Stimulated activated naive CD4-positive, alpha-beta T cell treated with Interleukin-2 at 50 U/mL for 16 hours (primary cell): ENCODE measurements at places on chromosomes 11 and 22.

DNA sequence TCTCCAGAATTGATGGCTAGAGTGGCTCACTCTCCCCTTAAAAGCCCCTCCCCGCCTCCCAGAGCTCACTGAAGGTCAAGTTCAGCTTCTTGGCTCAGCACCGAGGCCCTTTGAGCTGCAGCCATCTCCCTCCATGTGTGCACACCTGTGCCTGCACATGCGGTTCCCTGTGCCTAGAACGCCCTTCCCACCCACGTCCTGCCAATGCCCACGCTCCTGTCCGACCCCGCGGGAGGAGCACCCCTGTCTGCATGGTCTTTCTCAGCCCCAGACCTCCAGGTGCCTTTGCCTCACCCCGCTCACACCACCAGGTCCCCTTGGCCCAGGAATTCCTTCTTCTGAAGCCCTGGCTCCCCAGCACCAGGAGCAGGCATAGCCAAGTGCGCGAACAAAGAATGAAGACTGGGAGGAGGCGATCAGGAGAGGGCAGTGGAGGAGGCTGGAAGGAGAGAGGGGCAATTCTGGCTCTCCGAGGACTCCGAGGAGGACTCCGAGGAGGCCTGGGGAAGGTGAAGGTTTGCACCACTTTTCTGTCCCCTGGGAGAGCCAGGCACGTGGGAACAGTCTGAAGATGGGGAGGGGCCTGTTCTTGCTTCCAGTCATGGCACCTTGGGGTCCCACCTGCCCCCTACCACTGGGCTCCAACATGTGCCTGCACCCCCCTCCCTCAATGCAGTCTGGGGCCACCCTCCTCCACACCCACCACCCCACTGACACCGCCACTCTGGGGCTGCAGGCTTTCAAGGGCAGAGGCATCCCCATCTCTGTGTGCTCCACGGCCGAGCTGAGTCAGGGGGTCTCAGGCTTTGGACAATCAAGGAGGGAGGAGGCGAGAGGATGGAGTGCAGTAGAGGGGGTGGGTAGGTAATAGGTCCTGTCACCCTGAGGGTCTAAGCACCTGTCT lies 17.7 kb downstream of the IGF2 start:
- no peak for DNase-seq

DNA sequence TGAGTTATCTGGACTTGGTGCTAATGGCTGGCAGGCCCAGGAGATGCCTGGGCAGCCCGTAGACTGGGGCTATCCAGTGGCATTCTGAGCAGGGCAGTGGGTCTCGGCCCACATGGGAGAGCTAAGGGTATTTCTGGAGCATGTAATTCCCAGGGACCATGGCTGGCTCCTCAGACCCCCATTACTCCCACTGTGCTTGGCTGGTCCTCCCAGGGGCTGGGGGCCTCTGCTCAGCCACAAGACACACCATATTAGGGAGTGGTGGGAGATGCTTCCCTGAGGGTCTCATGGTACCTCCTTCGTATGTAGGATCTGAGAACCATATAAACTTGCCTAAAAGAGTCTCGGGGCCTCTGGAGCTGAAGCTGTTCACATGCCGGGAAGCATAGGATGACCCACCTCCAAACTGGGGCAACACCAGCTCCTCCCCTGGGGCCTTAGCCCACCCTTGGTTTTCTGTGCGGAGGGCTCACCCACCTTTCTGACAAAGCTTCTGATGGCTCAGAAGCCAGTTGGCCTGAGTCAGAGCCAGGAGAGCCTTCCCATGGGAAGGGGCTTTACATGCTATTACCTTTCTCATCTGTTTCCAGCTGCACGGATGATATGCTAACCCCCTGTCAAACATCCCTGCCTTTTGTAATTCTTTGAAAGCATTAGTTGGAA lies 9.5 kb upstream of the FTH1 start:
- DNase-seq: no peak

GRCh38 chr11:5933116-5933515 lies 8.9 kb upstream of the OR56A3 start:
- no peak for DNase-seq

GRCh38 chr11:35610631-35611030 lies 7.6 kb upstream of the FJX1 start:
- no peak for DNase-seq

- no peak for DNase-seq
Measured at GRCh38 chr11:2097356-2097997, 41.7 kb downstream of the IGF2 start.

GRCh38 chr22:33687464-33687863 lies 232.8 kb downstream of the LARGE1 start:
- DNase-seq: no peak

DNA sequence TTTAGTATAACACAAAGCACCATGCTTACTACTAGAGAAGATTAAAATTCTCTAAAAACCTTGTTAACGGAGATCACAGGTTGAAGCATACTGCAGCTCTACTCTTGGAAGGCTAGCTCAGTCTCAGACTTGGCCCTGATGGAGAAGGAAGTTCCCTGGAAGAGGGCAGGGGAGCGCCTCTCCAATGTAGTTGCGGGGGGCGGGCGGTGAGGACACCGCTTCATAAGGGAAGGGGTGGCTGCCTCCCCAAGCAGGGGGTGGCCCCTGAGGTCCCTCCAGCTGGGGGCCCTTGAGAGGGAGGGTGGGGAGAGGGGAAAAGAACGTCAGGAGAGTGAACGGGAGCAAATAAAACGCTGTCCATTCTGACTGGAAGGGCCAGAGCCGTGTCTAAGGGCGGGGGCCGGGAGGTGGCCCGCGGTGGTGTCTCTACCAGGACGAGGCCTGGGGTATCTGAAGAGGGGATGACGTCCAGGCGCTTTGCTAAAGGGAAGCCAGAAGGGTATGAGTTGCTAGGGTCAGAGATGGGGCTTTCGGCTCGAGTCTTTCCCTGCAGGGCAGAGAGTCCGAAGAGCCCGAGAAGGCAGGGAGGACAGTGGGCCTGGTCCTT lies 553 bp upstream of the USP47 start:
- no peak for DNase-seq

DNA sequence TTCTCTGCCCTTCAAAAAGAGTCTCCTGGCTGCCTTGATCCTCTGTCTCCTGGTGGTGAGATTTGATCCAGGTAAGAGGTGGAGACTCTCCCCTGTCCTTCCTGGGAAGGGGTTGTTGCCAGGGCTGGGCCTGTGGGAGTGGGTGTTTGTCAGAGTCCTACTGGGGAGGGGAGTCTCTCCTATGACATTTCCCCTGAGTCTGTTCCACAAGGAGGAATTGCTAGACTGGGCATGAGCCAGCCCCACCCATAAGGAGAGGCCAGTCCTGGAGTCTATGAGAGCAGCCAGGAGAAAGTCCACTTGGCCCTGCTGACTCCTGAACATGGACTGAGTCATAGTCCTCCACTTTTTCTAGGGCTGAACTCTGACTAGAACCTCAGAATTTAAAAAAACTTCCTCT lies 7.4 kb downstream of the PEX26 start:
- DNase-seq: no peak

- DNase-seq: no peak
Measured at GRCh38 chr11:107139396-107139795, 121.1 kb upstream of the GUCY1A2 start.

- DNase-seq: no peak
Measured at GRCh38 chr11:12827929-12828812, 153.9 kb downstream of the TEAD1 start.

DNA sequence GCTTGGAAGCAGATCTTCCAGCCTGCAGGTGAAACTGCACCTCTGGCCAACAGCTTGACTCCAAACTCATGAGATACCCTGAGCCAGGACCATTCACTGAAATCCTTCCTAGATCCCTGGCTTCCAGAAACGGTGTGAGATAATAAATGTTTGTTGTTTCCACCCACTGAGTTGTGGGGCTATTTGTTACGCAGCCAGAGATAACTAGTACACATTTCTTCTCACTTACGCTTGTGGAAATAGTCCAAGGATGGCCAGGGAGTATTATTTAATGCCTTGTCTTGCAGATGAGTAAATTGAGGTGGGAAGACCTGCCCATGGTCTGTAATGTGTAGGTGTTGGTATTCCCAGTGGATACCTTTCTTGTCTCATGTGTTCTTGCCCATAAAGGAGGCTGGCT lies 76.0 kb upstream of the CRYBB3 start:
- DNase-seq: no peak

GRCh38 chr11:104090767-104091166 lies 54.3 kb downstream of the DDI1 start:
- no peak for DNase-seq

DNA sequence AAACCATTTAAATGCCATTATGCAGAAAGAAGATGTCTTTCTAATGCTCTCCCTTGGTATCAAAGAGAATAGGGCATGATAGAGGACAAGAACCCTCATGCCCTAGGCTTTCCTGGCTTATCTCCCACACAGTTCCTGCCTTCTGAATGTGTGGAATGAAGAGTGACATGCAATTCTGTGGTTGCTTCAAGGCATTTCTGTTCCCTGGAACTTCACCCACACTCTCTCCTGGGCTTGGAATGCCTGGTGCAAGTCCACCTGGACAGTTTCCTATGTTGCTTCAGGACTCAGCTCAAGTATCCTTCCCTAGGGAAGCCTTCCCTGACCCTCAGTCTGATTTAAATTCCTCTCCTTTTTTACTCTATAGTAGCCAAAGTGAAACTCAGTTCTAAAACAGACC lies 53.8 kb upstream of the DRD2 start:
- DNase-seq: no peak

DNA sequence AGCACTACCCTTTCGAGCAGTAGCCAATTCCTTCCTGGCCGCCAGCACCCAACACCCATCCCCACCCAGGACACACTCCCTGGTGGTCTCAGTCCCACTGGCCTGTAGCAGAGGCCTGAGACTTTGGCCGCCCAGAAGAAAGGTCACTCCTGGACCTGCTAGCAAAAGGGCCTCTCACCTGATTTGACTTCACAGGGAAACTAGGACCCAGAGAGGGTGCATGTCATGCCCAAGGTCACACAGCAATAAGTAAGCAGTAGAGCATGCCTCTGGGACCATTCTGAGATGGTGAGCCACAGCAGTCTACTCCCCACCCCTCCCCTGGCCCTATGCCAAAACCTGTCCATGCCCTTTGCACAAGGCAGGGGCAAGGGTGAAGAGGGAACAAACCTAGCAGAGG lies 7.3 kb downstream of the ARRB1 start:
- DNase-seq: no peak

DNA sequence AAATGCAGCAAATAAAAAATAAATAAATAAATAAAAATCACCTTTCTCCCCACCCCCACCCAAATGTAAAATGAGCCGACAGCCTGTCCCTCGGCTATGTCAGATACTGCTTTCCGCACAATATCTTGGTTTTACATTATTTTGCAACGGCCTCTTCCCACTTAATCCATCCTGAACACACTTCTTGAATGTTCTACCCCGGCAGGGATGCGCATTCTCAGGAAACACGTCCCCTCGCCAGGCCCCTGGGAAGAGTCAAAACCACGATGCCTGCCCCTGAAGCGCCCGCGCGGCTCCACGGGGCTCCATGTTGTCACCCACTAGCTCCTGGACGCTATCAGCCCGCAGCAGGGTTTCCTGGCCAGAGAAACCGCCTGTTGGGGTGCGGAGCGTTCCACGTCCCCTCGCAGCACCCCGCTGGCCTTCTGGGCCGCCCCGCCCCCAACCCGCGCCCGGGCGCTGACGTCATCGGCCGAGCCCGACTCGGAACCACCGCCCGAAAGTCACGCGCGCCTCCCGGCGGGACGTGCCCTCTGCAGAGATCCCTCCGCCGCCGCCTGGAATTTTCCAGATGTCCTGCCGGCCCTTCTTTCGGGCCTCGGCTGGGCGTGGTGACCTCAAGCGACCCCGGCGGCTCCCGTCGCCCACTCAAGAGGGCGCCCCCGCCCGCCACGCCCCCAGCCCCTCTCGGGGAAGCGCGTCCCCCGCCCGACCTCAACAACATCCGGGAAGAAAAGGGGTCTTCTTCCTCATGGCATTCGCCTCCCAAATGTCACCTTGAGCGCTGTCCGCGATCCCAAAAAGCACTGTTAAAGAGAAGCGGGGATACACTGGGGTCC lies 585 bp upstream of the NEAT1 start:
- DNase-seq: peak; percentile 93

- DNase-seq: no peak
Measured at GRCh38 chr11:57874981-57875380, 113.4 kb downstream of the CTNND1 start.

GRCh38 chr11:6650980-6651379 lies 4.6 kb downstream of the DCHS1 start:
- DNase-seq: no peak

DNA sequence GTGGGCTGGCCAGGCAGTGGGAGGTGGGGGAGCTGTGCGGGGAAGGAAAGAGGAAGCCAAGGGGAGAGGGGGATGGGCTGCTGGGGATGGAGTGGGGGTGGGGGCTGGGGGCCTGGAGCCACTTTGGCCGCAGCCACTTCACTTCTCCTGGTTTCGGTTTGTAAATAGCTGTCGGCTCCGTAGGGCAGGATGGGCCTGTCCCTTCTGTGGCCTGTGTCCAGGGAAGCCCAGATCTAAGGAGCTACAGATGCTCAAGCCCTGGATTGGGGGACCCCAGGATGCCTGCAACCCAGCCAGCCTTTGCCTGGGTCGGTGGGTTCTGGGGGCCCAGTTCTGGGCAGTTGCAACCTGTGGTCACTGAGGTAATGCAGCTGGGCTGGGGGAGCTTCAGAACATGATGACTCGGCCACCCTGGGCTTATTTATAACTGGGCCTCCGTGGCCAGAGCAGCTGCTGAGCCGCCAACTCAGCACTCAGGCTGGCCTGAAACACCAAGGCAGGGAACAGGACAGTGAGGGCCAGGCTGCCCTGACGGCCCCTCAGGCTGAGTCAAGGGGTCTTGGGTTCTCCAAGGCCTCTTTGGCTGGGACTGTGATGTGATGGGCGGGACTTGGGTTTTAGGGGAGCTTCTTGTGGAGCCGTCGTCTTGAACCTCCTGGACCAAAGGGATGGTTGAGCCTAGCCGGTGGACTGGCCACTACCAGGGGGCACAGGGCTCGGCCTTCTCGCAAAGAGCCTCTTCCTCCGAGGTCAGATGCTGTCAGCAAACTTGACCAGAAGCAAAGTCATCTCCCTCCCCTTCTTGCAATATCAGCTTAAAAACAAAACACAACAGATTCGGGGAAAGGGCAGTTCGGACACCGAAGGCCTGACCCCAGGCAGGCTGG lies 15.0 kb upstream of the SLC39A13 start:
- DNase-seq: no peak

DNA sequence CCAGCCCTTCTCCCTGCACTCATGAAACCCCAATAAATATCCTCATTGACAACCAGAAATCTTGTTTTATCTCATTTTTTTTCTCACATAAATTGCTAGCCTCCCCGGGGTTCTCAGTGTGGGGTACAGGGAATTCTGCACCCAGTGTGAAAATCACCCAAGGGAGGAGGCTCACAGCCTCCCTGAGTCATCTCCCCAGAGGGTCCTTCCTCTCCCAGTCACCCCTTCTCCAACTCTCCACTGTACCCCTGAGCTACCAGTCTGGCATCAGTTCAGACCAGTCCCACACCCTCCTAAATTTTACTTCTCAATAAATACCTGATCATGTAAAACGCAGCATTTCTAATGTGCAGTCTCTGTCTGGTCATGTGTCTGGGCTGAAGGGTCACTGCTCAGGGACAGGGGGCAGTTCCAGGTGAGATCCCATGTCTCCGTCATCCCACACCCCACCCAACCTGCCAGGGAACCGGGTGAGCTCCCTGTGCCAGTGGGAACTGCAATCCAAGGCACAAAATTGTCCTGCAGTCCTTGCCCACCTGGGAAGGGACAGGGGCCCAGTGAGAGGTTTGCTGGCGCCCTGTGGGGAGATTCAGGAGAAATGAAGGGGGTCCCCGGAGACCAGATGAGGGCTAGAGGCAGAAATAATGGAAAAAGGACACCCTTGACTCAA lies 8.3 kb downstream of the IGLL5 start:
- DNase-seq: no peak

- DNase-seq: no peak
Measured at GRCh38 chr11:2883979-2884815, 1.4 kb downstream of the CDKN1C start.

GRCh38 chr22:26974914-26975803 lies 317.8 kb downstream of the MIAT start:
- no peak for DNase-seq

GRCh38 chr11:35412285-35412684 lies 7.1 kb downstream of the SLC1A2 start:
- no peak for DNase-seq
